ENCODE measurements at places on chromosomes 3 and 15.

- DNase-seq = no peak
These were observed 709.6 kb upstream of the CFAP20DC start for GRCh38 chr3:59759298-59760031.

- no peak for DNase-seq
These were observed 2.9 kb upstream of the PSMA4 start for GRCh38 chr15:78537266-78537905.

- no peak for DNase-seq
These were observed 12.7 kb downstream of the SPSB4 start for GRCh38 chr3:141063831-141064230.

GRCh38 chr3:162643245-162643644, 1146.6 kb downstream of the OTOL1 start:
- no peak for DNase-seq

- no peak for DNase-seq
These were observed 799 bp downstream of the VPS33B start for GRCh38 chr15:91021516-91022074.

- DNase-seq = no peak
These were observed 228.1 kb downstream of the FEZF2 start for GRCh38 chr3:62145086-62145757.

DNA sequence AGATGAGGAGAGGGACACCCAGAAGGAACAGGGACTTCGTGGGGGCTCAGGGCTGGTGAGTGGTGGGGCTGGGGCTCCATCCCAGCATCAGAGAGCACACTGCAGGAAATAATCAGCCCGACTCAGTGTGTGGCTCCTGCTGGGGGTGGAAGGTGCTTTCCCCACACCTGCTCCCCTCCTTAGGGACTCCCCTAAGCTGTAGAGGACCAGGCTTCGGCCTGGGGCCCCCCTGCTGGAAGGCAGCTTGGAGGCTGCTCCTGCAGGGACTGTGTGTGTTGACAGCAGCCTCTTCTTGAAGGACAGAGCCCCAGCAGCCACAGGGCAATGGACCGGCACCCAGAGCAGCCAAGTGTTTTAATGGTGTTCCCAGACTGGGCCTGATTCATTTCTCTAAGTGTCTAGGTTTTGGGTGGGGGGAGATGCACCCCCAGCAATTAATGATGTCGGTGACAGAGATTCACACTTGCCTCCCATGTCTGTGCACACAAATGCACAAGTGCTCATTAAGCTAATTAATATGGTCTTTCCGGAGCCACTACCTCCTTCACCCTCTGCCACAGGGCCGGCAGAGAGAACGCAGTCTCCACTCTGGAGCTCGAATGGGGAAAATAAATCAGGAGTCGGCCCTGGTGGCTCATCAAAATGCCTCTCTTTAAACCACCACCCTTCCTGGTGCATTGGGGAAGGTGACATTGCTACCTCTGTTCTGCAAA, 16.9 kb upstream of the FGD5 start:
- no peak for DNase-seq

GRCh38 chr3:153958635-153959595, 162.3 kb upstream of the ARHGEF26 start:
- DNase-seq = peak; percentile 14

- no peak for DNase-seq
These were observed 21.1 kb upstream of the PDE8A start for GRCh38 chr15:84960391-84961113.

DNA sequence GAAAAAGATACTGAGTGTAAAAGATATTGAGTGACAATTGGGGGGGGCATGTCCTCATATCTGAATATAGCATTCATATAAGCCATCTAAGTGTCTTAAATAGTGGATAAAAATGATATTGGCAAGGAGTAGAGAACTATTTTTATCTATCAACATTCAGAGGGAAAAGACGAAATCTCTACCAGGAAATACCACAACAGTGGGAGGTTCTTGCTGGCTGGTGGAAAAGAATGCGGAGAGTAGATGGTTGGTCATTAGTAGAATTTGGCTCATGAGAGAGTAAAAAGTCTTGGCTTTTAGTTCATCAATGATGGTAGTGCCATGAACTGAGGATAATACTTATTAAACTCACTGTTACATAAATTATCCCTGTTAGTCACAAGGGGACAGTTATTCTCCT, 4.8 kb upstream of the TCF12 start:
- DNase-seq = peak; percentile 34

- no peak for DNase-seq
These were observed 108.9 kb upstream of the PLSCR4 start for GRCh38 chr3:146359841-146360240.

DNA sequence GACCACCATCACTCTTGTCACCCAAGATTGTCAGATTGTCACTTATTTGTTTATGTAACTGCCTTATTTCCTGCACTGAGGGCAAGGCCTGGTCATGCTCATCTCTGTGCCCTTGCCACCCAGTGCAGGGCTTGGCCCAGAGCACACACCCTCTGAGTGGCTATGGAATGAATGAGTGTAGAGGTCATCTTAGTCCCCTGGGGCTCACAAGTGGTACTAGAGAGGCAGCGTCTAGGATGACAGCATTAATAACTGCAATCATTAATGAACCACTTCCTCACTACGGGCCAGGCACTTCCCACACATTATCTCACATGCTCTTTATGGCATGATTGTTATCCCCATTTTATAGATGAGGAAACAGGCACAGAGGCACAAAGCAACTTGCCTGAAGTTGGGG, 117.0 kb downstream of the SMAD6 start:
- DNase-seq = no peak

DNA sequence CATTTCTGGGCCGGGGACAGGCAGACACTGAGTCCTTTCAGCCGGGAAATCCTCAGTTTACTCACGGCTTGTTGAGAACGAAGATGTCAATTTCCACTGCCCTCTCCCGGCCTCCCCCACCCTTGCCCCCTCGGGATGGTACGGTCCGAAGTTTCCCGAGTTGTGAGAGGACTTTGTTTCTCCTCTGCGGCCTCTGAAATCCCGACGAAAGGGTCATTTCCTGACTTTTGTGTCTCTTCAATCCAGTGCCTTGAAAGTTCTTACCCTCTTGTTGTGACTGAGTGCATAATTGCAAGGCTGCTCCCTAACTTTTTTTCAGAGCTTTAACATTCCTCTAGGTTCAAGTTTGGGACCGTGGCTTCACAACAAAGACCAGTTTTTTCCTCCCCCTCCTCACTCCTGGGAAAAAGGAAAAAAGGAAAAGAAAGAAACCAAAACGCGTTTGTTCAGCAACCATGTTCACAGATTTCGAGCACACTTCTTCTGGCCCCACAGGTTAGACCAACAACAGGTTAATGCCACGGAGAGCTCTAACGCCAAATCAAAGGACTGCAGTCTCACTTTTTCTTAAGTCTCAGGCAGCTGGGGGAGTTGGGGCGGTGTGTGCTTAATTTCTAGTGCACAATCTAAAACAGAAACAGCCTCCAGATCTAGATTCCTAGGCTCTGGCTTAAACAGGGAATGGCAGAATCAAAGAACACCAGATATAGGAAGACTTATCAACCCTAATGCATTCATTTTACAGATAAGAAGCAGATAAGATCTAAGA, 138.9 kb downstream of the TMCO5A start:
- DNase-seq = no peak

DNA sequence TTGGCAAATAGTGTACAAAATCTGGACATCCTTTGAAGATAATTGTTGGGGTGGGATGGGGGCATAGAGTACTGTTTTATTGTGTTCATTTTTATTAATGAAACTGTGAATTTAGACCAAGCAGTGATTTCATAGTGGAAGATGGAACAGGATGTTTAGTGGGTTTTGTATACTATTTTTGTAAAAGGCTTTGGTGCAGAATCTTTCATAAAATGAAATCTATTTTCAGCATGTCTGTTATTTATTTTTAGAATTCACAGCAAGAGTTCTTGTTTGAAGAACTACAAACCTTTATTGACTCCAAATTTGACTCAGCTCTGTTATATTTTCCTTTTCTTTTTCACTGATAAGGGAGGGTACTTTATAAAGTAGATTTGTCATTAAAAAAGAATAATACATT, 145.4 kb downstream of the AKAP13 start:
- no peak for DNase-seq

GRCh38 chr15:29259233-29259632, 10.4 kb downstream of the NSMCE3 start:
- no peak for DNase-seq

GRCh38 chr3:95055288-95055687, 992.4 kb downstream of the NSUN3 start:
- no peak for DNase-seq

GRCh38 chr3:10395671-10396070, 74.8 kb upstream of the SEC13 start:
- no peak for DNase-seq

DNA sequence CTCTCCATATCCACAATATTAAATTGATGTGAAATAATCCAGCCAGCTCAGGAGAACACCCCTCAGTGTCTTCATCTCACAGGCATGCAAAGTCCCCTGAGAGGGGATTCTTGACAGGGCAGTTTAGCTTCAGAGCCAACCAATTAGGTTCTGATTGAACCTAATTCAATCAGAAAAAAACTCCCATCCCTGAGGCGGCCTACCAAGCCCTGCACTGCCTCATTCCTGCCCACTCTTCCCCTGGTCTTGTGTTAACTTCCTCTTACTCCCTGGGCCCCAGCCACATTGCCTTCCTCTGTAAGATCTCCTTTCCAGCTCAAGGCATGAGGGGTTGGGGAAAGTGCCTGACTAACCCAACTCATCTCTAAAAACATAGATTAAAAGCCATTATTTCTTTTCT, 46.1 kb downstream of the FRMD4B start:
- DNase-seq = no peak
